Stimulated activated CD4-positive, alpha-beta T cell treated with anti-CD3 and anti-CD28 coated beads, Interleukin-12 subunit alpha, Interleukin-12 subunit beta, amount 100 ng/mL, for 48 hours (primary cell): ENCODE measurements at places on chromosomes 6 and 20.

DNA sequence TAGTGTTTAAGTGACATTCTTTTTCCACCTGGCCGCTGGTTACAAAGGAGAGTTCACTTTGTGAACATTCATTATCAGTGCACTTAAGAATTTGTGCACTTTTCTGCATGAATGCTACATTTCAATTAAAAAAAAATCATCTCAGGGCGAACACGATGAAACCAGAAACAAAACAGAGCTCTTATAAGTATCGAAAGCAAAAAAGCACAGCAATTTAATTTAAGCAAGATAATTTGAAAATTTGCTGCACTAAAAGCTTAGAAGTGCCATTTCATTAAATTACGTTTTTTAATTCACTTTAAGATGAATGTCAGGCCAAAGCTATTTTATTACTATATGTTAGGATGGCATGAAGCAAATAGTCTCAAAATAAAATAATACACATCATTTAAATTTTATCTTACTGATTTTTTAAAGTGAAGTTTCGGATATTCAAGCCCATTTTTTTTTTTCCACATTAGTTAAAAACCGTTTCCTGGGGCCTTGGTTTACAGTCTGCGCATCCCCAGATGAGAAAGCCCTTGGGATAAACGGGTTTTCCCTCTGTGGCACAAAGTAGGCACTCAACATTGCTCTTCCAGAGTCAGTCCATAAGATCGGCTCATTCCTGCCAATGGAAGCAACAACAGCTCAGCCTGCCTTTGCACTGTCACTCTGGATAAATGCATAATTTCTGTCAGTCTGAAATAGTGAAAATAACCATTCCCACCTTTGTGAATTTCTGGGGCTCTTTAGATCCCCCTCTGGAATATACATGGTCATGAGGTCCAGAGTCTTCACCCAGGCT is 80.1 kb downstream of the FYN start:
- no peak for DNase-seq

DNA sequence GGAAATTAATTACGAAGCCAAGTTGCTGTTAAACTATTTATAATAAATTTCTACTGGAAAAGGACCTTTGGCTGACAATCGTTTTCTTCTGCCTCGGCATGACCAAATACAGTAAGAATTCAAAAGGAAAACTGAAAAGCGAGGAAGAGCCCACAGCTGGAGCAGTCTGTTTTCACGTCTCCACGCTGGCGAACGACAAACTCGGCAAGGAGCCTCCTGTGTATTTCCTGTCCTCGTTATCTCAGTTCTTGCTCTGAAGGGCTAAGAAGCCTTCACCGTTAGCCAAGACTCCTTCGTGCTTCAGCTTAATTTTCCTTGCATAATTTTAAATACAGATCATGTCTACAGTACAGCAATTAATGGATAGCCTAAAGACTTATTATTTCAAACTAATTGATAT is 214.3 kb upstream of the PLCB4 start:
- no peak for DNase-seq

DNA sequence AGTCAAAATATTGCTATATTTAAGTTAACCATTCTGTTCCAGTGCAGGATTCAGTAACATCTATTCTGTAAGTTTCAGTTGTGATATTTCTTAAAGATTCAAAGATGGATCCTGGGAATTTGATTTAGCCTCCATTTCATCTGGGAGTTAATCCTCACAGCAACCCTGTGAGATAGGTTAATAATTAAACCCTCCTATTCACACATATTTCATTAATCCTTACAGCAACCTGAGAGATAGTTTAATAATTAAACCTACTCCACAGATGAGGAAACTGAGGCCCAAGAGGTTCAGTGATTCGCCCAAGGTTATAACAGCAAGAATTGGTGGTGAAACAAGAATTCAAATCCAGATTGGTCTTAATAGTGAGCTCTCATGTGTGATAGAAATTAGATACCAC is 10.9 kb upstream of the ZBTB2 start:
- DNase-seq: no peak

DNA sequence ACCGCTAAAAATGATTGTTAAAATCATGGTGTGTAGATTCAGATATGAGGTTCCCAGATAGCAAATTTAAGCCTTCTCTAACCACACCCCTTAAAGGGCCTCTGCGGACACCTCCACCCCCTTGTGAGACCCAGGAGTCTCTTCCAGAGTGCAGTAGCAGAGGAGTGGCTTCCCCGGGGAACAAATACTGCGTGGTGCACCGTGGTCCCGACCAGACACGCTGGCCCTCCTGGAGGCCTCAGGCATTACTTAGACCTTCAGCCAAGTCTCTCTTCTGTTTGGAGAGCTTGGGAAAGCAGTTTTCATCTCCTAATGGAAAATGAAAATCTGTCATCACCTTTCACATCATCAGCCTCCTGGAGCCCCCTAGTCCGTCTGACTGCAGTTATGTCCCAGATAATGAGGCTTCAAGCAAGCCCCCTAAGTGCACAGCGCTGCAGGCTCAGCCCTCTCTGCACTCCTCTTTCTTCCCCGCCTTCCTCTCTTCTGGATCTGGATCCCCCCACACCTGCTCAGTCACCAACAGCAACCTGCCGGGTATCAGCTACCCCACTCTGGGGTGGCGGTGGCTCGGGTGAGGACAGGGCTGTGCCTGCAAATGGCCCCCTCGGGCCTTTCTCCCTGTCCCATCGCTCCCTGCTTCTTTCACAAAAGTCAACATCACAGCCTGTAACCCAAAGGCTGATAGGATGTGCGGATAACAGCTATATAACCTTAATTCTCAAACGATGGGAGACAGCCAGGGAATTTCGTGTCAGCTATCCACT is 58.8 kb upstream of the TAGAP start:
- no peak for DNase-seq

GRCh38 chr6:53294095-53294494 is 54.7 kb downstream of the ELOVL5 start:
- DNase-seq: no peak

GRCh38 chr6:18681832-18682503 is 294.8 kb downstream of the RNF144B start:
- DNase-seq: no peak

- no peak for DNase-seq
These were observed 32.5 kb upstream of the DACT2 start for GRCh38 chr6:168352096-168352495.

- no peak for DNase-seq
These were observed 6.4 kb downstream of the TFAP2A start for GRCh38 chr6:10408457-10408856.

DNA sequence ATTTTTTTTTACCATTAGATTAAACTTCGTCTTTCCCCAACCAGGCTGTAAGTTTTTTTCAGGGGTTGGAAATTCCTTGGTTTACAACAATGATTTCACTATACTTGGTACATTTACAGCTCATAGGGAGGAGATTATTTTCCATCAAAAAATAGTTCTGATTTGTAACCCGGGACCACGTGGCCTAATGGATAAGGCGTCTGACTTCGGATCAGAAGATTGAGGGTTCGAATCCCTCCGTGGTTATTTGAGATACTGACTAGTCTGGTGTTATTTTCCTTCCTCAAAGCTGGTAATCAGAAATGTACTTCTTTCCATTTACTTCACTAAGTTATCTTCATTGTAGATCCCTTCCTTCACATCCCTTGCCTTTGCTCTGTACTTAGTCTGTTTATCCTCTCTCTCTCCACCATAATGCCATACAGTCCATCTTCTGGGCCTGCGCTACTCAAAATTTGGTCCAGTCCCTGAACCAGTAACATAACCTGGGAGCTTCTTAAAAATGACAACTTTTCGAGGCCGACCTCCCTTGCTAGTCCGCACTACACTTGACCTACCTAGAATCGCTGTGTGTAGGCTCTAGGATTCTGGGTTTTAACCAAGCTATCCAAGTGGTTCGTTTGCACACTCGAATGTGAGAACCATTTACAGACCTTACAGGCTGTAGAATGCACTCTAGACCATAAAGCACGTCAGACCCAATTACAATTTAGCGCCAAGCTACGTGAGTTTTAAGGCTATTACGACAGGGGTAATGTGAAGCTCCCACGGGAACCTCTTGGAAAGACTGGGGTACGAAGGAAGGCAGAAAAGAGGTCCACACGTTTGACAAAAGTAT is 42.1 kb upstream of the BTN3A2 start:
- peak; percentile 58 for DNase-seq

- no peak for DNase-seq
These were observed 355.9 kb downstream of the PREX1 start for GRCh38 chr20:48471759-48472408.

GRCh38 chr6:73121421-73121993 is 103.8 kb downstream of the KHDC1L start:
- no peak for DNase-seq

DNA sequence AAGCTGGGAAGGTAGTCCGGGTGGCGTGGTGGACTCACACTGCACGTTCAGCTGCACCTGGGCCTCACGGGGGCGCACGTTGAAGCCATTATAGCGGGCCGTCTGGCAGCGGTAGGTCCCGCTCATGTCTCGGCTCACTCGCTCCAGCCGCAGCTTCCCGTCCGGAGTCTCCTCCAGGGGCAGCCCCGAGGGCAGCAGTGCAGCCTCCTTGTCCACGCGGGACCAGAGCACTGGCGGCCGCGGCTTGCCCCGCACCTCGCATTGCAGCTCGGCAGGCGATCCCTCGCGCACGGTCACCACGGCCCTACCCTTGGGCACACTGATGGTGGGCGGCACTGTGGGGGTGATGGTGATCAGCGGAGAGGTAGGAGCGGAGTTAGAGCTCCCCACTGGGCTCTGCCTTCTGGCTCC is 47.6 kb downstream of the MDGA1 start:
- no peak for DNase-seq

- DNase-seq: no peak
These were observed 90.2 kb downstream of the PRKN start for GRCh38 chr6:162637317-162637716.

DNA sequence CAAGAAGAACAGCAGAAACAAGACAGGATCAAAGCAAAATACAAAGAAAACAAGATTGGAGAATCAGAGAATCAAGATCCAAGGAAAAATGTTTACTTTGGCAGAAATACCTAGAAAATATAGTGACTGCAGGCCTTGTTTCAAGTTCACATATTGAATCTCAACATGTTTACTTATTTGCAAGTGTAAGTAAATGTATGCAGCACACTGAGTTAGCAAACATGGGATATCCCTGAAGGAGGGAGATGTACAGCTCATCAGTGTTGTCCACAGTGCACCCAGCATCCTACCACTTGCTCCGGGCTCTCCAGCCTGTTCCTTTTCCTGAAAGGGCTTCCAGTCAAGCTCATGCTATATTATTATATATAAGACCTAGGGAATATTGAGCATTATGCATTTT is 319.5 kb downstream of the PRL start:
- DNase-seq: no peak

DNA sequence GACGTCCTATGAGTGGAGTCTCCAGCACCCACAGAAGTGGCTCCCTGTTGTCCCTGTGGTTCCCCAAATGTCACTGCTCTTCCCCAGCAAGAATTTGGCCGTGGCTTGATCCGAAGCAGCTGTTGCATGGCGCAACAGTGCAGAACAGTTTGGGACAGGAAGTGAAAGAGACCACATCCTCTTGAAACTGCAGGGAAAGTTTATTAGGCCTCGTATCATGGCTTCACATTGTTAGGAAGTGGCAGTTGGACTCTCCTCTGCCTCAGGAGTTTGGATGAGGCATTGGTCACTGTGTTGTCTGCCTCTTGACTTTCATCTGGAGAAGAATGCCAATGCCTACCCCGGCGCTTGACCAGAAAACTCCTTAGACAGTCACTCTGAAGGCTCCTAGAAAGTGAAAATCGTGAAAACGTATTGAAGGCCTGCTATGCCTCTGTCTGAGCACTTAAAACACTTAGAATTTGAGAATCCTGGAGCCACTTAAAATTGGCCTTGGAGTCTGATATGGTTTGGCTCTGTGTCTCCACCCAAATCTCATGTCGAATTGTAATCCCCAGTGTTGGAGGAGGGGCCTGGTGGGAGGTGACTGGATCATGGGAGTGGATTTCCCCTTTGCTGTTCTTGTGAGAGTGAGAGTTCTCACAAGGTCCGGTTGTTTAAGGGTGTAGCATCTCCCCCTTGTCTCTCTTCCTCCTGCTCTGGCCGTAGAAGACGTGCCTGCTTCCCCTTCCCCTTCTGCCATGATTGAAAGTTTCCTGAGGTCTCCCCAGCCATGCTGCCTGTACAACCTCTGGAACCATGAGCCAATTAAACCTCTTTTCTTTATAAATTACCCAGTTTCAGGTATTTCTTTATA is 334.9 kb upstream of the JARID2 start:
- peak; percentile 2 for DNase-seq

DNA sequence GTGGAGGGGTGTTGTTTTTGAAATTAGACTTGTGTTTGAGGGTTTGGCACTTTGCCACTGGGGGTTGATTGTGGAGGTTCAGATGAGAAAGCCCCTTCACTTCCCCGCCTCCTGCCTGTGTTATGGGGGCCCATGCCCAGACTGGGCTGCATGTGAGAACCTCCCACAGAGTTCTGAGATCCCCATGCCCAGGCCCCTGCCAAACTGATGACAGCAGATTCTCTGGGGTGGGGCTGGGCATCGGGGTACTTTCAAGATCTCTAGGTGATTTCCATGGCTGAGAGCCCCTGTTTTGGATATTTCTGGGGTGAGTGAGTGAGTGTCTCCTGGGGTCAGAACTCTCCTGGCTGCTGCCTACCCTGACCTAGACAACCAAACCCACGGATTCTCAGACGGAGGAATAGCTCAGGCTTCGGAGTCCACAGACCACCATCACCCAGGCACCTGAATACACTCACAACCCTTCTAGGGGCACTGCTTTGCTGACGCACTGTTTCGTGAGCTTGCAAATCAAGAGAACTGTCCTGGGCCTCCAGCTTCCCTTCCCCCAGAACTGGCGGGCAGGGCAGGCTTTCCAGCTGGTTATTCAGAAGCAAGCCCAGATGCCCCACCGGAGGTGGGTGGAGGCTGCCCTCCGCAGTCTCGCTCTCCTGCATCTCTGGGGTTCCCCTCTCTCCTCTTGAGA is 6.3 kb downstream of the BCAS1 start:
- DNase-seq: no peak

GRCh38 chr20:19540392-19540791 is 217.7 kb upstream of the RIN2 start:
- DNase-seq: peak; percentile 14

- no peak for DNase-seq
These were observed 114.3 kb upstream of the SYNCRIP start for GRCh38 chr6:85756982-85757381.

GRCh38 chr6:20817806-20818320 is 283.6 kb downstream of the CDKAL1 start:
- no peak for DNase-seq
